ENCODE measurements at places on chromosomes 11 and 22.

DNA sequence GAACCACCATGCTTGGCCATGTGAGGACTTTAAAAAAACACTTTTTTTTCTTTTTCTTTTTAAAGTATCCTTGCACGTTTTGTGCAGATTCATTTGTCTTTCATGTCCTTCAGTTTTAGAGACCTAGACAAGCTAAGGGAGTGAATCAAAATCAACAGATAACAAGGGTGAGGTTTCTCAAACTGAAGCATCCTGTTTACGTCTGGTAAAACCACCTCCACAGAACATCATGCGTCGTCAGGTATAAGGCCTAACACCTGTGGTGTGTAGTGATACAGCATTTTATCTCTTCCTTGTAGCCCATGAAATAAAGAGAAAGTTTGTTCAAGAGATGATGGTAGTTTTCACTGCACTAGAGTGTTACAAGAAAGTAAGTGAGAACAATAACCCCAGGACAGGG lies 26.3 kb upstream of the CSF2RB start:
- no peak for DNase-seq

DNA sequence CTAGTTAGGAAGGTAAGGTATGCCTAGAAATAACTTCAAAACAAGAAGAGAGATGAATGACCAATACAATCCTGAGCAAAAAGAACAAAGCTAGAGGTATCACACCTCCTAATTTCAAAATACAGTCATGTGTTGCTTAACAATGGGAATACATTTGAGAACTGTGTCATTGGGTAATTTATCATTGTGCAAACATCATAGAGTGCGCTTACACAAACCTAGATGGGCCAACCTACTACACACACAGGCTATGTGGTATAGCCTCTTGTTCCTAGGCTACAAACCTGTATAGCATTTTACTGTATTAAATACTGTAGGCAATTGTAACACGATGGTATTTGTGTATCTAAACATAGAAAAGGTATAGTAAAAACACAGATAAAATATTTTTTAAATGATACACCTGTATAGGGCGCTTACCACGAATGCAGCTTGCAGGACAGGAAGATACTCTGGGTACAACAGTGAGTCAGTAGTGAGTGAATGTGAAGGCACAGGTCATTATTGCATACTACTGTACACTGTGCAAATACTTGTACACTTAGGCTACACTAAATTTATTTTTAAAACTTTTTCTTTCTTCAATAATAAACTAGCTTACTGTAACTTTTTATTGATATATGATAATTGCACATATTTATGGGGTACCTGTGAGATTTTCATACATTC lies 48.2 kb downstream of the STK33 start:
- peak; percentile 13 for DNase-seq

- no peak for DNase-seq
Observed at GRCh38 chr11:102837156-102837555, 6.3 kb downstream of the MMP3 start.

GRCh38 chr11:119362741-119363080 lies 16.2 kb upstream of the MFRP start:
- DNase-seq: no peak

DNA sequence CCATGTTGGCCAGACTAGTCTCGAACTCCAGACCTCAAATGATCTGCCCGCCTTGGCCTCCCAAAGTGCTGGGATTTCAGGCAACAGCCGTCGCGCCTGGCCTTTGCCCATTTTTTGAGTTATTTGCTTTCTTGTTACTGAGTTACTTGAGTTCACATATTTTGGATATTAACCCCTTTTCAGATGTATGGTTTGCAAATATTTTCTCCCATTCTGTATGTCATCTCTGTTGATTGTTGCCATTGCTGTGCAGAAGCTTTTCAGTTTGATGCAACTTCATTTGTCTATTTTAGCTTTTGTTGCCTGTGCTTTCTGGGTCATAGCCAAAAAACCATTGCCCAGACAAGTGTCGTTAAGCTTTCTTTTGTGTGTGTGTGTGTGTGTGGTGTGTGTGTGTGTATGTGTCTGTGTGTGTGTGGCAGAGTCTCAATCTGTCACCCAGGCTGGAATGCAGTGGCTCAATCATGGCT lies 6.8 kb downstream of the TSGA10IP start:
- DNase-seq: no peak

DNA sequence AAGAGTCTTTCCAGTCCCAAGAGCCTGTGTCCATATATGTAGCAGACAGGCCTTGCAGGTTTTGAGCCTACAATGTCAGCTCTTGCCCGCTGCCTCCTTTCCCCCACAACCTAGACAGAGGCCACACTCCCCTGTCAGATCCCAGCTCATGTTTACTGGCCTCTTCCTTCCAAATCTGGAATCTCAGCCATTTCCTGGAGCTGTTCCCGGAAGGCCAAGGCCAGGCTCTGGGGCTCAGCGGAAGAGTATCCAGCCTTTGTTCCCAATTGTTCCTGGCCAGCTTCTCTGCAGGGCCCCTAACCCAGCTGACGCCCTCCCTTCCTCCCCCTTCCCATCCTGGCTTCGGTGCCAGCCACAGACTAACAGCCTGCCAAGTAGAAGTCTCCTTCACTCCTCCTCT lies 1.0 kb upstream of the ROBO4 start:
- no peak for DNase-seq

- no peak for DNase-seq
Observed at GRCh38 chr11:12329169-12329568, 48.2 kb upstream of the PARVA start.

DNA sequence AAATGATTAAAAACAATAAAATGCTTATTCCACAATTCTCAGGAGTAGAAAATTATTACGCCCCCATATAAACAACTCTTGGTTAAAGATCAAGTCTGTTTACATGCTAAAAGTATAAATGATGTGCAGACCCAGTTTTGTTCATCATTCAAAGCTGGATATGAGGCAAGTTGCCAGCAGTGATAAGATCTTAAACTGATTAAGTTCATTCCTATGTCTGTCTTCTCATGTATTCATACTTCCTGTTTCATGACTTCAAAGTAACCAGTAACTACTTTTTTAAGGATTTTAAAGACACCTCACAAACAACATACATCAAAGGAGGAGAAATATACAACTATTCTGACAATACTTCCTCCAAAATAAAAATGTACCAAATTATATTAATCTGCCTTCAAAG lies 55.0 kb upstream of the ARHGAP32 start:
- no peak for DNase-seq

- no peak for DNase-seq
Observed at GRCh38 chr22:49824185-49824925, 3.3 kb downstream of the BRD1 start.

- DNase-seq: no peak
Observed at GRCh38 chr22:45127866-45128265, 35.9 kb upstream of the NUP50 start.

DNA sequence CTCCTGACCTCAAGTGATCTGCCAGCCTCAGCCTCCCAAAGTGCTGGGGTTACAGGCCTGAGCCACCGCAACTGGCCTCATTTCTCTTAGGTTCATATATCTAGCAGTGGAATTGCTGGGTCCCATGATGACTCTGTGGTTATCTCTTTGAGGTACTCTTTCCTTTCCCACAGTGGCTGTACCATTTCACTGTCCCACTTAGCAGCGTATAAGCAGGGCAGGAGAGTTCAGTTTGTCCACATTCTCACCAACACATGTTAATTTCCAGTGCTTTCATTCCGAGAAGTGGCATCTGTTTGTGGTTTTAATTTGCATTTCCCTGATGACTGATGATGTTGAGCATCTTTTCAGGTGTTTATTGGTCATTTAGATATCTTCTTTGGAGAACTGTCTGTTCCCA lies 16.4 kb downstream of the PRR5 start:
- DNase-seq: no peak

GRCh38 chr11:93729129-93729616 lies 12.1 kb downstream of the TAF1D start:
- no peak for DNase-seq

DNA sequence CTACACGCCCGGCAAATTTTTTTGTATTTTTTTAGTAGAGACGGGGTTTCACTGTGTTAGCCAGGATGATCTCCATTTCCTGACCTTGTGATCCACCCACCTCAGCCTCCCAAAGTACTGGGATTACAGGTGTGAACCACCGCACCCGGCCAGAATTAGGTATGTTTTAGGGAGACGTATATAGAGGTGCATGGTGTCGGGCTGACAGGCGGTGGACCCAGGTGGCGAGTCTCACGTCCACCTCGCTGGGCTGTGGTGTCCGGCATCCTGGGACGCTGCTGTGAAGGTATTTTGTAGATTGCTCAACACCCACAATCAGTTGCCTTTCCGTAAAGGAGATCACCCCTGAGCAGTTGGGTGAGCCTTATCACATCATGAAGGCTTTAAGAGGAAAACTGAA lies 728.6 kb downstream of the BRD1 start:
- no peak for DNase-seq

GRCh38 chr11:85665733-85666132 lies 804 bp upstream of the CREBZF start:
- no peak for DNase-seq

- no peak for DNase-seq
Observed at GRCh38 chr11:11981364-11981763, 27.1 kb downstream of the DKK3 start.

DNA sequence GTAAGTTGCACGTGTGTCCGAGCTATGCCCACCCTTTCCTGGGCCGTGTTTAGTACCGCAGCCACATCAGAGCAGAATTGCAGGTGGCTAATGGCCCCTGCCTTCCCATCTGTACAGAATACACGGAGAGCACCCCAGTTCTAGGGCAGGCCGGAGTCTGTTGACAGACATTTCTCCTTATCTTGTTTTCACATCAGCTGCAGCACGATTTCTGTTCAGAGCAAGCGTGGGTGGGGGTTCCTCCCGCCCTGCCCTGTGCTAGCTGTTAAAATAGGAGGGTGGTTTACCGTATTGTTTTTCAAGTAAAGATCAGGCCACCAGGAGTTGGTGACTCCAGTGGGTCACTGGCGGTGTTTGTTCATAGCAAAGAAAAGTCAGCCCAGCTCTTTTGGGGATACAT lies 41.1 kb downstream of the UBASH3B start:
- DNase-seq: no peak

GRCh38 chr11:35390737-35391682 lies 28.3 kb downstream of the SLC1A2 start:
- peak; percentile 41 for DNase-seq
